ENCODE measurements at places on chromosomes 16 and 17.

GRCh38 chr16:84932681-84933080, 78.7 kb downstream of the ZDHHC7 start:
- no peak for DNase-seq

DNA sequence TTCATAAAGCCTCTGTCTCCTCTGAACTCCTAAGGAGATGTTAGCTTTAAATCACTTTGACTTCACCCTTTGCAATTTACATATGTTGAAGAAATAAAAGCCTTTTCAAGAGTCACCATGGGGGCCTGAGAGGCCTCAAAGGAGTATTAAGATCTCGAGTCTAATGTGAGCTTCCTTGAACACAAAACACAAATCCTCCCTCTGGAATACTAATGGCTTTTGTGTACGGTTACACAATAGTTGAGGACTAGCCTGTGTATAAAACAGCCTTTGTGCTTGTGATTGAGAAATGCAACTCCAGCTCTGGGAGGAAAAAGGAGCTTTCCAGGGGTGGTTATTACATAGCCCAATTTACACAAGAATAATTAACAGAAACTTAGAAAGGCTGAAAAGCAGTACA, 1140.2 kb downstream of the CDH11 start:
- DNase-seq: no peak

- DNase-seq: peak; percentile 62
These were observed 11.5 kb downstream of the TAC4 start for GRCh38 chr17:49836111-49837030.

DNA sequence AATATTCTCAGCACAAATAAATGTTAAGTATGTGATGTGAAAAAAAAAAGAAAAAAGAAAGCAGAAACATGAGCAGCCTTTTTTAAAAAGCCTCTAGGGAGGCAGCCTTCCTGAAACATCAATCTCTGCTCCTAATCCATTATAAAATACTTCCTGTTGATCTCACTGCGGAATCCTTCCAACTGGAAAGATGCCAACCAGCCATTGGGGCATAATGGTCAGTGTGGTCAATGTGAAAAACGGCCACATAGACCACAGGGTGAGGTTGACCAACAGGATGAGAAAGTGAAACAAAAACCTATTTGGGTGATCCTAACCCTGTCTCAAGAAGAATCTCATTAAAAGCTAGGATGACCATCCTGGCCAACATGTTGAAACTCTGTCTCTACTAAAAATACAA, 26.1 kb upstream of the ABCA8 start:
- peak; percentile 39 for DNase-seq

DNA sequence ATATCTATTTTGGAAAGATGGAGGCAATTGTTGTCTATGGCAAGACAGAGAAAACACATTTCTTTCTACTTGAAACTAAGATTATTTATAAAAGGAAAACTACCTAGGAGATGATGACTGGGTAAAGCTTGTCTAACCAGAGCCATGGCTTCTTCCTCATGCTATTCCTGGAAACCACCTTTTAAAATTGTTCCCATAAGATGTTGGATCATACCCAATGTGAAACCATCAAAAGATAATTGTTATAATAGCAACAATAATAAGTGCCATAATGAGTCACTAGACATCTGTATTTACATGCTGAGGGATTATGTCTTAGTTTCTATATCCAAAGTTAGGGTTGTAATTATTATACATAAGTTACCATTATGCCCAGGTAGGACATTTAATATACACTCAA, 428.4 kb downstream of the KCNJ2 start:
- DNase-seq: no peak

- DNase-seq: no peak
These were observed 27.7 kb upstream of the CRHR1 start for GRCh38 chr17:45756266-45756991.

GRCh38 chr17:30093463-30094147, 23.0 kb upstream of the NSRP1 start:
- DNase-seq: peak; percentile 77

DNA sequence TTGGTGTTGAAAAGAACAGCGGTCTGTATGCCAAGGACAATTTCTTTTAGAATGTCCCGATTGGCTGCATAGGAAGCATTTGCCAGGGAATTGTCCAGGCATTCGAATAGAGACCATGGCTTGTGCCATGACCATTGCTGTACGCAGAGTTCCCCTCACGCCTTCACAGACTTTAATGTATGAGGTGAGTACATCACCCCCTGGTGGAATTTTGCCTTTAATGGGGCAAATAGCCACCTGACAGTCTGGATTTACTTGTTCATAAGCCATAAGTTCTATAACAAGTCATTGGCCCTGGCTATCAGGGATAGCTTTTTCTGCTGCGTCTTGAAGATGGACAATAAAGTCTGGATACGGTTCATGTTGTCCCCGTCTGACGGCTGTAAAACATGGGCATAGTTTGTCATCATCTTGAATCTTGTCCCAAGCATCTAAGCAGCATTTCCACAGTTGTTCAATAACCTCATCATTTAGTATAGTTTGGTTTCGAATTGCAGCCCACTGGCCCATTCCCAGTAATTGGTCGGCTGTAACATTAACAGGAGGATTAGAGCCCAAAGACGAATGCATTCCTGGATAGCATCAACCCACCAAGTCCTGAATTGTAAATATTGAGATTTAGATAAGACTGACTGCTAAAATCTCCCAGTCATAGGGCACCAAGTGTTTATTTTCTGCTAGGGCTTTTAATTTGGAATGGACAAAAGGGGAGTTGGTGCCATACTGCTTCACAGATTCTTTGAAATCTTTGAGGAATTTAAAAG, 67.7 kb upstream of the ARL4D start:
- no peak for DNase-seq

- no peak for DNase-seq
These were observed 52.8 kb downstream of the SOX9 start for GRCh38 chr17:72173499-72174116.

DNA sequence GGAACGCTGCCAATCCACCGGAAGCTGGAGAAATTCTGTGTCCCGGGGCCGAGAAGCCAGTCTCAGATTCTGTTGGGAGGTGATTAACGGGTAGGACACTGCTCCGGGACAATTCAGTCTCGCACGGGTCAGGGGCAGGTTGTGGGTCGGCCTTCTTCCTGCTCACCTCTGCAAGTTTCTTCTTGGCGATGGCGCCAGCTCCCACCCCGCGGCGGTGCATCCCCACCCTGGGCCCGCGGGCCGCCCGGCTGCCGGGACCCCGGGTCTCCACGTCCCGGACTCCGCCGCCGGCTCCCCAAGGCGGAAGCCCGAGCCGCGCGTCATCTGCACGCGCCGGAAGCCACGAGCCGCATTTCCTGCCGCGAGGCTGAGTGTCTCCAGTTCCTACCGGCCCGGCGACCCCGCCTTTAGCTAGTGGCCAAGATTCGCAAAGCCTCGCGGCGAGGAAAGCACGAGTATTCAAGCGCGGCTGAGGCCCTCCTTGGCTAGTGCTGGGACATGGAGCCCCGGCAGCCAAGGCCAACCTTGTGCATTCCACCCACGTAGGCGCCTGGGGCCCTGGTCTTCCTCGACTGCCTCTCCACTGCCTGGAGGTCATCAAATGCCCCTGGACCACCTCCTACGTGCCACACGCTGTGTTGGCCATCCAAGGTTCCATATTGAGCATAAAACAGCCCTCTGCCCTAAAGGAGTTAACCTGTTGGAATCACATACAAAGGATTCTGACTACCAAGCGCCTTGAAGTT, at the start of gene SNF8:
Gene SNF8 (minus strand): TSS at position 328 of the 746 bp plus-strand sequence. CDS start 108 bp downstream, at position 220.
- peak; percentile 94 for DNase-seq

GRCh38 chr17:59221159-59221847, 992 bp downstream of the GDPD1 start:
- no peak for DNase-seq

DNA sequence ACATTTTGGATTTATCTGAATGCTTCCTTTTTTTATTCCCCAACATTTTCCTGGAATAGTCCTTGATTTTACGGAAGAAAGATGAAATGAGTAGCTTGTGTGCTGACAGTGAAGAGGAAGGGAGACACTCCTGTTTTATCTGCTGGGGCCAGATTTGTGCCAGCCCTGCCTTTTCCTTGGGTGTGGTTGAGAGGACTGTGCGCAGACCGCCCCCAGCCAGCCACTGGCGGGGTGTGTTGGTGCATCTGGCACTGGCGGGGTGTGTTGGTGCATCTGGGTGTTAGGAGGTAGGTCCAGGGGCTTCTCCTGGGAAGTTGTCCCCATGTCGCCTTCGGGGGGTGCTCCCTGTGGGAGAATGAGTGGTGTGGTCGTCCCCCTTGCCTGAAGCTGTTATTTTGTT, 39.5 kb downstream of the RAP1GAP2 start:
- DNase-seq: no peak

DNA sequence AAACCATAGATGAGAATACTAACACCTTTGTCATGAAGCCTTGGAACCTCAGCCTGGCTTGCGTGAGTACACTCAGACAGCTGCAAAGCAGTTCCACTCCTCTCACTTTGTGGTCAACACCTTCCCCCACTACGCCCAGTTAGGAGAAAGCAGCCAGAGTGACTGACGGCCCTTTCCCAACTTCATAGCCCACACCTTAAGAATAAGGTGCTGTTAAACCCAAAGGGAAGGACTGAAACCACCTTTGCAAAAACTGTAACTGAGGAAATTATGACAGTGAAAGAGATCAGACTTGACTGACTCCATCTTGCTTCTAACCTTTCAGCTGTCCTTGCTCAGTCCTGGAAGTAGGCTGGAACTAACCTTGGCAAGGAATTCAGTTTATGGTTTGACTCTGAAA, 13.7 kb downstream of the N4BP1 start:
- no peak for DNase-seq

DNA sequence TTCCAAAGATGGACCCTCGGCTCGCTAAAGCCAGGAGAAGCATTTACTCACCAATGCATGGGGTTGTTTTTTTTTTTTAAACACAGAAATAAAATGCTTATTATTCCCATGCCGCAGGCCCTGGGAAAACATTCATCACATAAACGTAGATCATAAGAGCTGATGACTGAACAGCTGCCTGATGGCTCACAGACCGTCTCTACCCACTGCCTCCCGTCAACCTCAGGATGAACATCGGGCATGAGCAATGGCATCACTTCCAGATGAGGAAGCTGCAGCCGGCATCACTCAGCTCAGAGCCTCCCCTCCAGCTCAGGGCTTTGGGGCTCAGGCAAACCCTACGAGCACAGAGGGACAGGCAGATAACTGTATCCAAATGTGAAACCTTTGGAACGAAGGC, 380.6 kb downstream of the CPPED1 start:
- DNase-seq: no peak

DNA sequence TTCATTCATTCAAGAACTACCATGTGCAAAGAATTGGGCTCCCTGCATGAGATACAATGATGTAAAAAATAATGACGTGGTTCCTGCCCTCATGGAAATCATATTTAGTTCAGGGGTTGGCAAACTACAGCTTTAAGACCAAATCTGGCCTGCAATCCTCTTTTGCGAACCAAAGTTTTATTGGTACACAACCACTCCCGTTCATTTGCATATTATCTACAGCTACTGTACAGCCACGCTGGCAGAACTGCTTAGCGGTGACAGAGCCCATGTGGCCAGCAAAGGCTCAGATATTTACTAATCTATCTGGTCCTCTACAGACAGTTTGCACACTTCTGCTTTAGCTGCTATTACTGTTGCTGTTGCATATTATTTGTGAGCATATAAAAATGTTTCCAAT, 167.7 kb downstream of the XYLT1 start:
- DNase-seq: no peak

- no peak for DNase-seq
These were observed 13.0 kb downstream of the NLRP1 start for GRCh38 chr17:5571281-5571680.

DNA sequence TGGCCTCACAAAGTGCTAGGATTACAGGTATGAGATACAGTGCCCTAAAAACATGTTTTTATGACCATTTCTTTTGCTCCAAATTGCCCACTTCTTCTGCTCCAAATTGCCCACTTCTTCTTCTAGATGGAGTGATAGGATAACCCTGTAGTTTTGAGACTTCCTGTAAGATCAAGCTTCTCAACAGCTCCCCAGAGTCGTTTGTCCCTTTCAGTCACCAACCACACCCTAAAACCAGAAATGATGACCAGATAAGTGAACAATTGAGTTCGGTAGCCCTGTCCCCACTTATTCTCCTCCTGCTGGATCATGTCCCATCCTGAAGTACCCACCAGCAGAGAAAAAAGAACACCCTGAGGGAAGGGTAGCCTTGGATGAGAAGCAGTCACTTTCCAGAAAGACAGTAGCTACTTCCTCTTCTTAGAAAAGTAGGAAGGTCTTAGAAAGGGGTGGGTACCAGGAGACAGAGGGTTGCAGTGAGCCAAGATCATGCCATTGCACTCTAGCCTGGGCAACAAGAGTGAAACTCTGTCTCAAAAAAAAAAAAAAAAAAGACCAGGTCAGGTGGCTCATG, 2.5 kb downstream of the ODAD4 start:
- DNase-seq: no peak

- DNase-seq: no peak
These were observed 115.0 kb upstream of the CIBAR2 start for GRCh38 chr16:85227084-85227945.

- peak; percentile 41 for DNase-seq
These were observed 24.5 kb downstream of the STXBP4 start for GRCh38 chr17:54992797-54993639.

DNA sequence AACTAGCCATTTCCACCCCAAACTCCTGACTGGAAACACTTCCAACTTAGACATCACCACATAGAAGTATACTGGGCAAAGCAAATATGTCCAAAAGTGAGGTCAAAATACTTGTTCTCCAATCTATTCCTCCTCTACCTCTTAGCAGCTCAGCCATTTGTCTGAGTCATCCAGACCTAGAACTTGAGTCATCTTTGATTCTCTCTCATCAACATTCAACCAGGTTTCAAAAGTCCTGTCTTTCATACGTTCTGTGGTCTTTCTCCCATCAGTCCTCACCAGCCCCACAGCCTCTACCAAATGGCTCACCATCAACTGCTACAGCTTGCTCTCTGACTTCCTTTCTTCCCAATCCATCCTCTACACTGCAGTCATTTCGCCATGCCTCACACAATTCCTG, 6.8 kb downstream of the ANKFY1 start:
- DNase-seq: no peak

DNA sequence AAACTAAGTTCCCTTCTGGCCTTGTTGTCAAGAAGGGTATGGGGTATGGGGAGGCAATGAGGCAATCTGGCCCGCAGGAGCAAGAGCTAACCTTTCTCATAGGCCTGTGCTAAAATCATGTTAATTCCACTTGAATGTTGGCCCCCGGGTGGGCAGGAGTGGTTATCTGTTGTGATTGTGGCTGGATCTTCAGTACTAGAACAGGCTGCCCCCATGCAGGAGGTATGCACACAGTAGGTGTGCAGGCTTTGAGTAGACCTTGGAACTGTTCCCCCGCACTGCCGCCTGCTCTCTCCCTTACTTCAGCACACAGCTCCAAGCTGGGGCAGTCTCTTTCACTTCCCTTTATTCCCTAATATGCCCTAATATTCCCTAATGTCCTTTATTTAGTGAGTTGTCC, 52.4 kb upstream of the TANGO6 start:
- no peak for DNase-seq
